ENCODE measurements at places on chromosomes 1 and 21.

DNA sequence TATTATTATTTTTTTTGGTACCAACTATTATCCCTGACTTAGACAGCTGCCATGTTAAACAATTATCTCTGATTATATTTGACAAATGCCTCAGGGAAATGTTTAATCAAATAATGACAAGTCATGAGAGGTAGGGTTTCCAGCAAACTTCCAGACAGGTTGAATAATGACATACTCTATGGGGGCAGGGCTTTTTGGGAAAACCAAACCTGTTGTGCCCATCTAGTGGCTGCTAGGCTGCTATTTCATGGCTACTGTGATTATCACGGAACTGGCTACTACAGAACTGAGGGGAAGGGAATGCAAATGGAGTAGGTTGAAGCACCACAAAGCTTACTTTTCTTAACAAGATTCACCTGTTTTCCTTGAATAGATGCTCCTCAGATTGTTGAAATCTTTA lies 77.6 kb downstream of the DUSP10 start:
- DNase-seq: peak; percentile 4

GRCh38 chr1:99216956-99217355 lies 47.3 kb upstream of the PLPPR4 start:
- no peak for DNase-seq

DNA sequence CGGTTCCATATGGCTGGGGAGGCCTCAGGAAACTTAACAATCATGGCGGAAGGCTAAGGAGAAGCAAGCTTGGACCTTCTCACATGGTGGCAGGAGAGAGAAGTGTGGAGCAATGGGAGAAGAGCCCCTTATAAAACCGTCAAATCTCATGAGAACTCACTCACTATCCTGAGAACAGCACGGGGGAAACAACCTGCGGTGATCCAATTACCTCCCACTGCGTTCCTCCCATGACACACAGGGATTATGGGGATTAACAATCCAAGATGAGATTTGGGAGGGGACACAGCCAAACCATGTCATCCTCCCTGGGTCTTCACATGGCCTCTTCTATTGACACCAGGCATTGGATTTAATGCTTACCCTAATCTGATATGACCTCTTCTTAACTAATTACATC lies 455.1 kb upstream of the VAMP3 start:
- no peak for DNase-seq

- DNase-seq: no peak
Observed at GRCh38 chr1:234730475-234730769, 120.4 kb upstream of the IRF2BP2 start.

DNA sequence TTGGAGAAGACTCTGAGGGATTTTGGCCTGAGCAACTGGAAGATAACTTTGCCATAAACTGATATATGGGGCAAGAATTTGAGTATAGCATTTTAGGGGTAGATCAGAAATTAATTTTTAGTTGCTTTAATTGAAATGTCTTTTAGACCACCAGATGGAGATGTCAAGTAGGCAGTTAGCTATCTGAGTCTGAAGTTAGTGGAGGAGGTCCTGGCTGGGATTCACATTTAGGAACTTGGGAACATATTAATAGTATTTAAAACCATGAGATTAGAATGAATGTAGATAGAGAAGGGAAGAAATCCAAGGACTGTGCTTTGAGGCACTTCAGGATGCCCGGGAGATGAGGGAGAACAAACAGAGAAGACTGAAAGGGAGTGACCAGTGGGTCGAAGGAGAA lies 32.6 kb downstream of the SLC44A3 start:
- peak; percentile 47 for DNase-seq

DNA sequence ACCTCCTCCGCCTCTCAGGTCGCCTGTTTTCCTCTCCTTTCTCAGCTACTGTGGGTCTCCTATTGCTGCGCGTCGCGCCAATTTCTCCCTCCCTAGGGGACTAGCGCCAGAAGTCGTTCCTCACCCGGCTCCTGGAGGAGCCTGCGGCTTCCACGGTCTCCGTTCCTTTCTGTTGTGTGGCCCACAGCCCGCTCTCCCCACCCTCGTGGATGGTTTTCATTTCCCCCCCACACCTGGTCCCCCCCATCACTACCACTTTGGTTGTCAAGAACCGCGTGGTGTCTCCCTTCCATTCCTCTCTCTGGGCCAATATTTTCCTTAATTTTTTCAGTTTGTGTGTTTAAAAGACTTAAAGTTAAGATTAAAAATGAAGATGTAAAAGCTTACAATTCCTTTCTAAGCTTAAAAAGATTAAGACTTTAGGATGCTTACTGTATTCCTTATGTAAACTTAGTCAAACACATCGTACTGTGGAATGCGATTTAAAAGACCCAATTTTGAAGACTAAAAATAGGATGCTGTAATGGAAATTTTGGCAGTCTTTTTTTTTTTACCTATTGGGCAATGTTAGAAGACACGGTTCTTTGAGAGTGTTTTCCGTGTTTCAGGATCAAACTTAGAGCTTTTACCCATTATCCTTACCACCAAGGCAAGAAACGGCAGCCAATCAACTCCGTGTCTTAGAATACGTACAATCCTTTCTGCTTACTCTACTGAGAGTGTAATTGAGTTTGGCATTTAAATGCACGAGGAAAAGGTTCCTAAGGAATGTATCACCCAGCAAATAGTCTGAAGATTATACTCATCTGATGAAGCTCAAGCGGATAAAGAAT lies 773 bp downstream of the CNST start:
- DNase-seq: peak; percentile 81

DNA sequence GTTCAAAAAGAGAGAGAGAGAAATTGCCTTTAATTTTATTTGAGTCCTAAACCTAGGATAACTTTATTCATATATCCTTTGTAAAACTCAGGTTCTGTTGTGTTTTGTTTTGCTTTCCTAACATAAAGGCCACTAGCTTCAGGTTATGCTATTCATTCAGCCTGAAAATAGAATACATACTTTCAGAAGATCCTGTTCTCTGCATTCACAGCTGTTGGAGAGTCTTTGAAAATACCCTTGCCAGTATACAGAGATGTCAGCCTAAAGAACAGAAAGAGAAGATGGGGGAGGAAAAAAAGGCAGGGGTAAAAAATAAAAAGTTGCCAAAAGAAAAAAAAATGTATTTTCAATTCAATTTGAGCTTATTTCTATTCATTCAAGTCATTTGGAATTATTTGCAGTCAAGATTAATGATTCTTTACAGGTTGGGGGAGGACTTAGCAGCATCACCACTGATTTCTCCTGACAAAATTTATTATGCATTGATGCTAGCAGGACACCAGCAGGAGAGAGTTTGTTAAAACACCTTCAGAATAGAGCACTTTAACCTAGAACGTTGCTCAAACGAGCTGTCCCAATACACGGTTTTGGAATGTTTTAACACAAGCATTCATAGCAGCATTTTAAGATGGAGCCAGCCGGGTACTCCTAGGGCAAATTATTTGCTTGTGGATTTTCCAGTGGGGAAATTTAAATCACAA lies 318.5 kb downstream of the NTNG1 start:
- DNase-seq: no peak

- DNase-seq: no peak
Observed at GRCh38 chr1:61556631-61557030, 168.3 kb downstream of the TM2D1 start.

DNA sequence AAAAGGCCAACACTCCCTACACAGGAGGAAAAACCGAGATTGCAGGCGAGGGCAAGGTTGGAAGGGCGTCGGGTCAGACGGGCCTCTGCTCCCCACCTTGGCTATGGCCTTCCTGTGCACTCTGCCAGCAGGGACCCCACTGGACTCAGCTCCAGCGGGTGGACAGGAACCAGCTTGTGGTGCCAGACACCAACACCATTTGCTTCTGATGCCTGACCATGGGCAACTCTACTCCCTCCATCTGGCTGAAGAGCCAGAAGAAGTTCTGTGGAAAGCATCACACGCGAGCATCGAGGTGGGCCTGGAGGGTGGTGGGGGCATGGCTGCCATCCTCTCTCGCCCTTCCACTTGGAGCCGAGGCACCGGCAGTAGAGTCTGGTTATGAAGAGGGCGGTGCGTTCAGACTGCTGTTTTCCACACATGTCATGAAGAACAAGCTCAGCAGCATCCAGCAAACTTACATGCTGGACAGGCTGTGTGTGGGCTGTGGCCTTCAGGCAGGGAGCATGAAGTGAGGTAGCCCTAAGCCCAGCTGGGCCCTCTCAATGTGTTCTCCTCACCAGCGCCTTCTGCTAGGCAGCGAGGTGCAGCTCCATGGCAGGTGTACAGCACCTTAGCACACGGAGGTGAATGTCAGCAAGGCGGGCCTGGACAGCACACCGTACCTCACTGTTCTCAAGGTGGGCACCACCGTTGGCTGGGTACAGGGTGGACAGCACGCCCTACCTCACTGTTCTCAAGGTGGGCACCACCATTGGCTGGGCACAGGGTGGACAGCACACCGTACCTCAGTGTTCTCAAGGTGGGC lies 15.6 kb upstream of the ZNF669 start:
- no peak for DNase-seq

DNA sequence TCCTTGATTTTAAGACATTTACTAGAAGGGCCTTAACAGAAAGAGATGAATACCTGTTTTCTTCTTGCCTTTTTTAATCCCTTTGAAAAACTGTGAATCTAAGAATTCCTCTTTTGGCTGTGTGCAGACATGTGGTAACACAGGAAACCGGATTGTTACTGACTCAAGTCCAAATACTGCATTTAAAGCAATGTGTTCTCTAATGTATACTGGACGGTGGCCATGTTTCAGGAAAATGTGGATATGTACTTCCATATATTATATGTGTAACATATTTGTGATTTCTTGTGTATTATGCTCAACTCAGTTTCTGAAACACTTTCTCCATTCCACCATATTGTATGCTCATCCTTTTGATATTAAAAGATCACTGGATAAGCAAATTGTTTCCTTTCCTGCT lies 185.1 kb downstream of the LRRC7 start:
- DNase-seq: no peak

DNA sequence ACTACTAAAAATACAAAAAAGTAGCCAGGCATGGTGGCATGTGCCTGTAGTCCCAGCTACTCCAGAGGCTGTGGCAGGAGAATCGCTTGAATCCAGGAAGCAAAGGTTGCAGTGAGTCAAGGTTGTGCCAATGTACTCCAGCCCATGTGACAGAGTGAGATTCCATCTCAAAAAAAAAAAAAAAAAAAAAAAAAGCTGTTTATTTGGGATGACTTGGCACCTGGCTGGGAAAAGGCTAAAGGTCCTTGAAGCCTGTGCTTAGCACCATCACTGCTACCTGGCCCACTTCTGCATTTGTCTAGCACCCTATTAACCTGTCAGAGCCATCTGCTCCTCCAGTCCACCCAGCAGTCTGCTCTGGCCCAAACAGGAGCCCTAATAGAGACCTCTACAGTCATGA lies 25.0 kb downstream of the PRDX6 start:
- DNase-seq: no peak

DNA sequence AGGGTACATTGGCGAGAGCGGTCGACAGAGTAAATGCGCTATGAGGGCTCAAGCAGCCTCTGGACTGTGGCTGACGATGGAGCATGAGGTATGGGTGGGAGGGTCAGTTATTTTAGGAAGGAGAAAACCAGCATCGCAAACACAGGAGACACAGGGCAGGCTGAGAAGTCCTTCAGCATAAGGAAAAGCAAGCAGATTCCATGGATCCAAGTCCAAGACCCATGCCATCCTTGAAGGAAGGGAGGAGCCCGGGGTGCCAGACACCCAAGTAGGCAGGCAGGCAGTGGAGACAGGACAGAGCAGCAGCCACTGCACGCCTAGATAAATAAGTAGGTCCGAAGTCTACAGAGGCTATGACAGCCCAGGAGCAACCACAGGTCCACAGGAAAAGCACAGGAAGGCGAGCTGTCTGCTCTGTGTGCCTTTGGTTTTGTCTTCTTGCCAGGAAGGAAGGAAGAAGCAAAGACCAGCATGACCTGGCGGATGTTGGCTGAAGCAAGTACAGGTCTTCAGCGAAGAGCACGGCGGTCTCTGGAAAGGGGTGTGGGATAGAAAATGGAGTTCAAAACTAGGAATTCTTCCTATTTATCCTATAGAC lies 76.4 kb upstream of the SLC45A1 start:
- DNase-seq: no peak

DNA sequence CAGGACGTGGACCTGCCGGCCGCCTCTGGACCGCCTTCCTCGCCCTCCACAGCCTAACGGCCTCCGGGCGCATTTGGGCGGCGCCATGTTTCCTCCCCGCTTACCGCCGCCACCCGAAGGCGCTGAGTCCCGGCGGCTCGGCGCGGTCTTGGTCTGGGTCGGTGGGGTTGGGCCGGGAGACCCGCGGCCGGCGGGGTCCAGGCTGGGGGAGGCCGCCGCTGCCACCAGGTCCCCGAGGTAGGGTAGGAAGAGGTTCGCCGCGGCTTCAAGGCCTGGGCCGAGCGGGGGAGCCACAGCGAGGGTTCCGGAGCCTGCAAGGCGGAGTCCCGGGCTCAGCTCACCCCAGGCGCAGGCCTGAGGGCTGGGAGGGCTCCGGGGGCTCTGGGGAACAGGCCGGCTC lies 5.5 kb downstream of the OR2C3 start:
- DNase-seq: no peak

DNA sequence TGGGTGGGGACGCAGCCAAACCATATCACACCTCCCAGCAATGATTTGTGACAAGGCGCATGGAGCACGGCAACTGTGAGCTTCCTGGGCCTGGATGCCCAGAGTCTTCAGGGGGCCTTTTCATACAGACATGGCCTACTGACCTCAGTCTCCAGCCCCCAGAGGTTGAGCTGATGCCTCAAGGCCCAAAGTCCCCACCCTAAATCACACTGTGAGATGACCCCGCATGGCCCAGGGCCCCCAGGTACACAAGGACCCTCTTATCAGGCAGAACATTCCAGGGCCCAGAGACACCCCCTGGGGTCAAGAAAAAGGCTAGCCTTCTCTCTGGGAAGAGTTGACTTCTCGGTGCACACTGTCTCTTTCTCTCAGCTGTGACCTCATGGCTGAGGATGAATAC lies 179.7 kb upstream of the C1orf174 start:
- no peak for DNase-seq

GRCh38 chr1:53477651-53478501 lies 18.7 kb downstream of the DMRTB1 start:
- DNase-seq: peak; percentile 33

DNA sequence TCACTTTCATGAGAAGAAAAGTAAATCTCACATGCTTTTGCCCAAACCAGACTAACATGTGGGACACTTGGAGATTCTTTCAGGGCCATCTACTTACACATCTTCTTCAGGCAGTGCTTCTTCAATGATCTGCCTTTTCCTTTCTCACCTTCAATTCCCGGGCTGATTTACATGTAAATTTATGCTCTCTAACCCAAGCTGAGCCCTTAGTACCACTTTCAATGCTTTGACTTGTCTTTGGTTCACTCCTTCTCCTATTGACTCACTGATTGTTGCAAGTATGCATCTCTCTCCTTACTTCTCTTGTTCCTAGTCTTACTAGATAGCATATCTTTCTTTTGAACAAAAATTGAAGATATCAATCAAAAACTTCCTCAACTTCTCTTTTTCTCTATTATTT lies 154.2 kb upstream of the DEPDC1 start:
- no peak for DNase-seq

DNA sequence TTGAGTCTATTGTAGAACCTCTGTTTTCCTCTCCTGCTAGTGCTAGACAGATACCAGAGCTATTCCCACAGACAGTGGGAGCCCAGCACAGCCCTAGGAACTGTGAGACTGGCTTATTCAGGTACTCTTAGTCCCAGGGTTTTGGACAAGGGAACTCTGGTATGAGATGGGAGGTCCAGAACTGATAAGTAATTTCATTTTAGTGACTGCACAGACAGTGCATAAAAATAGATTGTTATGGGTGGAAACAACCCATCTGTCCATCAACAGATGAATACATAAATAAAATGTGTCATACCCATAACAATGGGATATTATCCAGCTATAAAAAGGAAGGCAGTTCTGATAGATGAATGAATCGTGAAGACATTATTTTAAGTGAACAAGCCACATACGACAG lies 9.0 kb downstream of the EPS8L3 start:
- DNase-seq: no peak

GRCh38 chr1:32684167-32684811 lies 18.3 kb downstream of the SYNC start:
- peak; percentile 88 for DNase-seq
